ENCODE measurements at places on chromosomes 13 and 19.

- DNase-seq, result no peak
Measured at GRCh38 chr13:28540612-28541011, 45.7 kb upstream of the FLT1 start.

DNA sequence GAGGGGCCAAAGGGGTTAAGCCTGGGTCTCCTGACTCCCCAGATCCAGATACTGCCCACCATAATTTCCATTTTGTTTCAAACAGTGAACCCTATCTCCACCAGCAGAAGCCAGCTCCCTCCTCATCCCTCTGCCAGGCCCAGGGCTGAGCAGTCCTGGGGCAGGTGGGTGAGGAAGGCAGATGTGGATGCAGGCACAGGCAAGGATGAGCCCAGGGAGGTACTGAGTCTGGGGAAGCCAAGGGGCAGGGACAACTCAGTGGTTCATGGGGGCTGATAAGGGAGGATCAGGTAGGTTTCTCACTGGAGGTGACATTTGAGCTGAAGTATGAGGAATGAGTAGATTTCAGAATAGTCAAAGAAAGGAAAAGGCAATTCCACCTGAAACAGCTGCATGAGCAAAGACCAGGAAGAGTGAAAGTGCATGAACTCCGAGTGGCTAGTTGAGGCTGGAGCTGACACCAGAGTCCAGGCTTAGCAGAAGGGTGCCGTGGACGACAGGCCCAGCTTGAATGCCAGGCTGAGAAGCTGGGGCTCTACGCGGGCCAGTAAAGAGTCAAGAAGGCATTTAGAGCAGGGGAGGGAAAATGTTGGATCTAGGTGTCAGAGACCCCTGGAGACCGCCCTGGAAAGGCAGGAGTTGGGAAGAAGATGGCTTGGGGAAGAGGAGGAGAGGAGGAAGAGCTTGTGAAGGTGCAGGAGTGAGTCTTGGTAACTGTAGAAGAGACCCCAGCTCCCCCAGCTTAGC, 10.3 kb downstream of the CIC start:
- peak; percentile 61 for DNase-seq

- no peak for DNase-seq
Measured at GRCh38 chr13:112859817-112860190, 109.2 kb upstream of the MCF2L start.

- DNase-seq, result no peak
Measured at GRCh38 chr13:91533354-91533753, 134.9 kb downstream of the GPC5 start.

DNA sequence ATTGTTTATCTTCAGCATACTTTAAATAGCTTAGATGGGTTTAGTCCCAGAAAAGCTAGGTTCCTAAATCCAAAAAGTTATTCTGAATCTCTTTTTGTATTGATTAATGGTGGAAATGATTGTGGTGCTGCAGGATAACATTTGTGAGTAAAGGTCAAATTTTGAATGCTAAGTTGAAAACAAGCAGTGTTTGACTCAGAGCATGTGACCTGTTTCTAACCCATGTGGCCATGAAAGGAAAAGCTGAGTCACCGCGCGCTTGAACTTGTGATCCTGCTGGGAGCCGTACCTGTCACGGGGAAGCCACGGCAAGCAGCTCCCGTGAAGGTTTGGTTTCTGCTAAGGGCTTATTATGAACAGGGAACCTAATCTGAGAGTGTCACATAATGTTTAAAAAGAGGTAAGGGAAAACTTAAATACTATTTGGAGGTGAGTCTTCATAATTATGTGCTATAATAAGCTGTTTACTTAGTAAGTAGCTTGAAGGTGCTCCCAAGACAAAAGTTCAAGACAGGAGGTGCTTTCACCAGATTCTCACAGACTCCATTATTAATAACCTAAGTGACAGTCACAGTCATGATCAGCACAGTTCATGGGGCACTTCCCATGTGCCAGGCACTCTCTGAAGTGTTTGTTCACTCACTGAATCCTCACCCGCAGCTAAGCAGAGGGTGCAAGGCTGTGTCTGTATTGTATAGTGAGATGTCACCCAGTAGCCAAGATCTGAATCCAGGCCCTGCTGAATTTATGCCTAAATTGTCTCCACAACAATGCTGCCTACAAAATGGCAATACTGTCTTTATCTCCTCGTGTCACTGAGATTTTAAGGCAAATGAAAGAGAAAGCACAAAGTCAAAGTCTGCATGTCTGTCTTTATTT, 286.5 kb downstream of the MYO16 start:
- DNase-seq, result peak; percentile 94
